ENCODE measurements at places on chromosomes 4 and X.
A peak's percentile ranks its signal among the peaks of the same experiment; 100 is the strongest.

GRCh38 chr4:108210989-108211835 is 42.5 kb upstream of the LEF1 start:
- peak; percentile 85 for DNase-seq

- no peak for DNase-seq
Observed at GRCh38 chrX:110188701-110189558, 129.0 kb downstream of the AMMECR1 start.

DNA sequence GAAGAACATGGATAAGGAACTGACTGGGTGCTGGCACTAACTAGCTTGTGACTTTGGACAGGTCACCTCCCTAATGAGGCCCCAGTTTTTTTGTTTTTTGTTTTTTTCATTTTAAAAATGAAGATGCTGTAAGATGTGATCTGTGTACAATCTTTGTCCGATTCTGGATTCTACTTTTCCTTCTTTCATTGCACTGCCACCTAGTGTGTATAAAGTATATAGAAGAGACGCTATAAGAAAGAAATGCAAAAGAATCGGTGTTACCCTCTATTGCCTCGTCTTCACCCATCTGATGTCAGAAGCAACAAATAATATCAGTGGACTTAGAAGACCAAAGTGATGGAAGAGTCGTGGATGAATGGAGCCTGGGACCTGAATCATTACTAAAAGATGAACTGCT is 58.6 kb upstream of the P2RY10 start:
- peak; percentile 4 for DNase-seq

GRCh38 chrX:125765347-125765746 is 400.7 kb downstream of the DCAF12L2 start:
- DNase-seq = no peak

- DNase-seq = peak; percentile 89
Observed at GRCh38 chr4:180164799-180165198, 2078.4 kb upstream of the TENM3 start.

GRCh38 chrX:24799565-24799964 is 105.8 kb downstream of the POLA1 start:
- DNase-seq = no peak

GRCh38 chr4:46937493-46937892 is 28.4 kb upstream of the COX7B2 start:
- DNase-seq = no peak

GRCh38 chr4:13171292-13172057 is 312.7 kb downstream of the RAB28 start:
- no peak for DNase-seq

GRCh38 chrX:9899640-9900111 is 67.5 kb upstream of the CLDN34 start:
- peak; percentile 24 for DNase-seq

- DNase-seq = no peak
Observed at GRCh38 chrX:17005712-17006368, 59.4 kb downstream of the REPS2 start.

GRCh38 chr4:10731162-10731561 is 46.6 kb upstream of the CLNK start:
- no peak for DNase-seq

GRCh38 chr4:126209147-126209546 is 894.4 kb downstream of the FAT4 start:
- no peak for DNase-seq

- peak; percentile 15 for DNase-seq
Observed at GRCh38 chr4:170339522-170339921, 249.8 kb upstream of the AADAT start.

DNA sequence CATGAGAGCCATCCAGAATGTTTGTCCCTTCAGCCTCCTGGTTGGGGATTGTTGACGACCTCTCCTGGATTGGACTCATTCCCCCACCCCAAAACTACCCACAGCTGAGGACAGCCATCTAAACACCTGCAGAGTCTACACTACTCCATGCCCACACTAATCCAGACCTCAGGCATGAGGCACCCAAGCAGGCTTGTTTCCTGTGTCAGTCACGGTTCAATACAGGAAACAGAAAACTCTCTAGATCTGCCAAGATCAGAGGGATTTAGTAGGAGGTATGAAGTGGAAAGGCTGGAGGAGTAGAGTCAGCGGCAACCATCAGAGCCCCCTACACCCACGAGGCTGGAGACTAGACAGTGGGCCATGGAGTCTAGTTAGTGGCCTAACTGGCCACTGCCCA is 37.7 kb downstream of the HAND2 start:
- no peak for DNase-seq

DNA sequence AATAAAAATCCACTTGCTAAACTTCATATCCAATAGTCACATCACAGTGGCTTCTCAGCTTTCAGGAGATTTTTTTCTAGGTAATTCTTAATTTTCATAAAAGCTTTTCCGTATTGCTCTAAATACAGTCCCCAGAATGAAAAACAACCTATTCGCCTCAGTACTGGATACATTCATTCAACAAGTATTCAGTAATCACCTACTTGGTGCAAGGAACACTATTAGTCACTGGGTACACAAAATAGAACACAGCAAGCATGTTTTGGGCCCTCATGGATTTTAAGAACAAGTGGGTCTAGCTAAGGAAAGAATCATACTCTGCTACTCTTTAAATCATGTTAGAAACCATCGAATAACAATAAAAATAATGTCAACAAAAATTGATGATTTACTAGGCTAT is 2.8 kb upstream of the BEX3 start:
- DNase-seq = peak; percentile 24

- DNase-seq = no peak
Observed at GRCh38 chr4:164488114-164488513, 265.8 kb upstream of the SMIM31 start.

GRCh38 chrX:135914404-135914803 is 20.9 kb downstream of the SAGE1 start:
- DNase-seq = no peak

- no peak for DNase-seq
Observed at GRCh38 chrX:17377795-17378194, 2.8 kb downstream of the NHS start.

GRCh38 chr4:172153719-172154118 is 340.5 kb downstream of the GALNTL6 start:
- no peak for DNase-seq

DNA sequence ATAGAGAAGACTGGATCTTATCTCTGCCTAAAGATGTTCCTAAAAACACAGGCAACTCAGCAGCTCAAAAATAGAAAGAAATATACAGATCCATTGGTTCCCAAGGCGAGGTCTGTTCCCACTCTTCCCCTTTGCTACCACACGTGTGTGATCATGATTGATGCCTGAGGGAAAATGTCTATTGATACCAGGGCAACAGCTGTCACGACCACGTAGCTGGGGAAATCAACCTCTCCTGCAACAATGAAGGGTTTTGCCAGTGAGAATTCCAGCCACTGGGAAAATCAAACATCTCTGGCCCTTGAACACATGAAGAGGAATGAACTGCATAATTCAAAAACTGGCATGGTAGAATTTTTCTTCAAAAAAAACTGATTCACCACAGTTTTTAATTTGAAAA is 131.0 kb upstream of the MAP3K15 start:
- DNase-seq = no peak

- DNase-seq = no peak
Observed at GRCh38 chrX:133640161-133641015, 225.1 kb upstream of the GPC4 start.

DNA sequence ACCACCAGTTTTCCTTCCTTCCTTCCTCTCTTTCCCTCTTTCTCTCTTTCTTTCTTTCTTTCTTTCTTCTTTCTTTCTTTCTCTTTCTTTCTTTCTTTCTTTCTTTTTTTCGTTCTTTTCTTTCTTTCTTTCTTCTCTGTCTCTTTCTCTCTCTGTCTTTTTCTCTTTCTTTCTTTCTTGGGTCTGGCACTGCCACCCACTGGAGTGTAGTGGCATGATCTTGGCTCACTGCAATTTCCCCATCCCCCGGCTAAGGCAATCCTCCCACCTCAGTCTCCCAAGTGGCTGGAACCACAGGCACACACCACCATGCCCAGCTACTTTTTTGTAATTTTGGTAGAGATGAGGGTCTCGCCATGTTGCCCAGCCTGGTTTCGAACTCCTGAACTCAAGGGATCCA is 51.6 kb upstream of the NHS start:
- DNase-seq = no peak

GRCh38 chr4:102477657-102478056 is 23.5 kb upstream of the NFKB1 start:
- DNase-seq = peak; percentile 73

DNA sequence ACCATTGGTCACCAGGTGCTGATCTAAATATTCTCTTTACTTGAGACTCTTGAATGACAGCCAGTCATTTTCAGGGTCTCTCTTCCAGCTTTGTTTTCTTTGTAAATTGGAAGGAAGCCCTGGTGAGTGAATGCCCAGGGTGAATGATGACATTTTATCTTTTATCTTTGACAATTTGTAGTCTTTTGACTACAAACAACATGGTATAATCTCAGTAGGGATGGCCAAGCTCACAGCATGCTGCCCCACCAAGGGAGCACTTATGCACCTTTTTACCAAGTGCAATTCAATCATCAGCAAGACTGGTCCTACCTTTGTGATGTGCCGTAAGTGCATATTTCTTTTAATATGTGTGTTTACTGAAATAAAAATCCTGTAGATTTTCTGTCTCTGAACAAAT is 5.7 kb downstream of the AFM start:
- no peak for DNase-seq

GRCh38 chr4:91914176-91914804 is 389.5 kb upstream of the GRID2 start:
- no peak for DNase-seq

GRCh38 chr4:23932901-23933308 is 43.1 kb upstream of the PPARGC1A start:
- no peak for DNase-seq

GRCh38 chr4:169664615-169665014 is 44.2 kb downstream of the CLCN3 start:
- no peak for DNase-seq

DNA sequence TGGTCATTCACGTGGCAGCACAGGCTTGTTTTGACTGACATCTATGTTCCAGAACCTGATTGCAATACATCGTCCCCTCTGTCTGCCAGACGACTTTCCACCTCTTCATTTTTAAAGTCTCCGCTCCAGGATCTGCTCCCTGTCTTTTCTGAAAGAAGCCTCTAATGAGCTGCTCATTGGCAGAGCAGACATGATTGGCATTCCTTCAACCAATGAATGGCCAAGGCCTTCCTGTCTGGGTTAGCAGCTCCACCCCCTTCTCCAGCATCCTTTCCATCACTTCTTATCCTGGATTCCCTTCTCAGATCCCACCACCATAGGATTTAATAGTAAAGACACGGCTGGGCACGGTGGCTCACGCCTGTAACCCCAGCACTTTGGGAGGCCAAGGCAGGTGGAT is 202.7 kb upstream of the KLF3 start:
- DNase-seq = peak; percentile 3

GRCh38 chr4:130031858-130032257 is 935.9 kb downstream of the C4orf33 start:
- no peak for DNase-seq

GRCh38 chrX:53077207-53078197 is 4.7 kb upstream of the TSPYL2 start:
- no peak for DNase-seq

DNA sequence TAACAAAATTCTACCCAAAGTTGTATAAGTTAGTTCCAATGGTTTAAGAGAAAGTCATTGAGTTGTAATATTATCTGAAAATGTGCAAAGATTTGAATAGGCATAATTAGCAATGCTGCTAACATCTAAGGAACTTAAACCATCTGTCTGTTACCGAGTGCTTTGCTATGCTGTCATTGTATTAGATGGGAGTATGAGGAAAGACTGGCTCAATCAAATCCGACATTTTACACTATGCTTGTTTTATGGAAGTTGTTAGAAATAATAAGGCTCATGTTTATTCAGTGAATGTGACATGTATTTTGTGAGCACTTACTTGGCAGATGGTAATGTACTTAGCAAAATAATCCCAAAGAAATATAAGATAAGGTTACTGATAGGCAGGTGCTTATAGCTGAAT is 1715.1 kb downstream of the PCDH7 start:
- no peak for DNase-seq

GRCh38 chr4:110877778-110878370 is 255.0 kb upstream of the PITX2 start:
- DNase-seq = no peak

DNA sequence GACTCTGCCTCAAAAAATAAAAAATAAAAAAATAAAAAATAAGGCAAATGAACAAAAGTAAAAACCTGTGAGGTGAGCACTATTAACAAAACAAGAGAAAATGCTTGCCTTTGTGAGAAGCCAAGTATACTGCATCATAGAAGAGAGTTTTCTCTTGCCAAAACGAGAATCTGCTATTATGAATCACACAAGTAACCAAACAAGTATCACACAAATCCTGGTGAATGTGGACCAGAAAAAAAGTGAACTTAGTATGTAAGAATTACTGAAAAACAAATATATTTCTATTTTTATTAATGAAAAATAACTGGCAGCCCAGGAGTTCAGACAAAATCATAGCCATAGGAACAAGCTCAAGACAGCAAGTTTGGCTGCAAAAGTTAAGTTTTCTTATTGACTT is 193.5 kb downstream of the PDGFC start:
- peak; percentile 43 for DNase-seq

GRCh38 chr4:87093443-87094123 is 126.8 kb downstream of the KLHL8 start:
- peak; percentile 76 for DNase-seq

GRCh38 chr4:94642561-94642866 is 115.2 kb upstream of the BMPR1B start:
- DNase-seq = no peak

DNA sequence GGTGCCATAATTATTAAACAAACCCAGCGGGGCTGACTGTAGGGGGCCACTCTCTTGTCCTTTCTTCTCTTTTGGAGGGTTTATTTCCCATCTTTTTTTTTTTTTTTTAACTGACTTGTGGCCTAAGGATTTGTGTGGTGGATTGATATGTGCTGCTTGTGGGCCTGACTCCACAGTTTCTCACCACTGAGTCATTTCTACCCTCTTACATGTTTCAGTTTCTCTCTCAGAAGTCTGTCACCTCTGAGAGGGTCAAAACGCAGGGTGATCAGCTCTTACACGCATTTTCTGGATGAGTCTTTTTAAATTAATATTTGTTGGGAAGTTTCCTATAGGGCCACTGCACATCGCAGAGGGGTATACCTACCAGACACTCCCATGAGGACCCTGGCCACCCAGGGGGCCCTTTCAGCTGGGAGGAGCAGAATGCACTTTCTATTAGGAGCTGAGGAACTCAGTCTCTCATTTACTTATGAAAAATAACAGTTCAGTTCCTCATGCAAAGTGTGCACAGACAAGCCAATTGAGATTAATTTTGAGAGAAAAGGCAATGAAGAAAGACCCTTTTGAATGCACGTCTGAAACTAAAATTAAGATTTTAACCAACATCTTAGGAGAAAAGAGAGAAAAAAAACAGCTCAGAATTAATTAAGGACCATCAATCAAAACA is 407.9 kb downstream of the TECRL start:
- DNase-seq = peak; percentile 55

DNA sequence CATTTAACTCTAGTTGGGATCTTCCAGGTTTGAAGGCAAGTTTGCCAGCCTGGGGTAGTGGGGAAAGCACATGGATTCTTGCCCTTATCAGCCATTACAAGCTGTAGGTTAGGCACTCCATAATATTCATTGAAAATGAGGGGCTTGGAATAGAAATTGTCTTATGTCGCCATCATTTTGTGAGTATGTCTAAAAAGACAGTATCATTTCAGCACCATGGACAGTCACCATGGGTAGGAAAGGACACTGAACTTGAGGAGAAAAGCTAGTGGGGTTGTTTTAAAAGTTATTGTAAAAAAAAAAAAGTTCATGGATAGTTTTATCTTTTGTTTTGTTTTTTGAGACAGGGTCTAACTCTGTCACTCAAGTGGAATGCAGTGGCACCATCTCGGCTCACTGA is 356.1 kb downstream of the HNRNPD start:
- DNase-seq = peak; percentile 22

GRCh38 chr4:158946825-158947224 is 156.1 kb upstream of the RAPGEF2 start:
- no peak for DNase-seq

Measured in ELR (cell line).